ENCODE measurements at places on chromosomes 3 and 15.

GRCh38 chr15:58383876-58384275 lies 47.9 kb upstream of the LIPC start:
- no peak for DNase-seq

DNA sequence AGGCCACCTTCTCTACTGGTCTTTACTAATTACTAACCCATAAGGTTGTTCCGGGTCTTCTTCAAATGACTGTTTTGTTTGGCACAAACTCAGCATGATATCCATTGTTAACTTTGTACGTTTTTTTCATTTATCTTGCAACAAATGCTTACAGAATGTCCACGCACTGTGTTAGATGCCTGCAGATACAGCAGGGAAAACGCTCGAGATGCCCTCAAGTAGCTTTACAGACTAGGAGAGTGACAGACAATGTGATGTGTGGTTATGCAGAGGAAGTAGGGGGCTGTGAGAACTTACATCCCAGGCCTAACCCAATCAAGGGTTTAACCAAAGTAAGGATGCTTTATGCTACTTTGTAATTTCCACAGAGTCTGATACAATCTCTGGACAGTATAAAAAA lies 949 bp upstream of the RFC4 start:
- no peak for DNase-seq

DNA sequence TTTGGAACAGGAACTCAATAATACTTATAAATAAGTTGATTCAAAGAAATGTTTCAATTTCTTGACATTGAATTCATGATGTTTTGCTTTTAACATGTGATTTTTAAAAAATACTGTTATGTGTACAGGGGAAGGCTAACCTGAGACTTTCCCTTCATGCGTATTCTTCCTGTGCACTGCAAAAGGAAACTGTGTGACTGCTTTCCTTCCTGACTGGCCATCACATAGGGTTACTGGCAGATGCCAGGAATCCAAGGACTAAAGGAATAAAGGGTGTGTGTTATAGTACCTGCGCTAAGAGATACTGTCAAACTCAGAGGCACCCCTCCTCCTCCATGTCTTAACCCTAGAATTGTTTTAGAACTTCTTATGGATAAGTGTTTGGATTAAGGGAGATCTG lies 236.0 kb downstream of the UBE2E2 start:
- no peak for DNase-seq

DNA sequence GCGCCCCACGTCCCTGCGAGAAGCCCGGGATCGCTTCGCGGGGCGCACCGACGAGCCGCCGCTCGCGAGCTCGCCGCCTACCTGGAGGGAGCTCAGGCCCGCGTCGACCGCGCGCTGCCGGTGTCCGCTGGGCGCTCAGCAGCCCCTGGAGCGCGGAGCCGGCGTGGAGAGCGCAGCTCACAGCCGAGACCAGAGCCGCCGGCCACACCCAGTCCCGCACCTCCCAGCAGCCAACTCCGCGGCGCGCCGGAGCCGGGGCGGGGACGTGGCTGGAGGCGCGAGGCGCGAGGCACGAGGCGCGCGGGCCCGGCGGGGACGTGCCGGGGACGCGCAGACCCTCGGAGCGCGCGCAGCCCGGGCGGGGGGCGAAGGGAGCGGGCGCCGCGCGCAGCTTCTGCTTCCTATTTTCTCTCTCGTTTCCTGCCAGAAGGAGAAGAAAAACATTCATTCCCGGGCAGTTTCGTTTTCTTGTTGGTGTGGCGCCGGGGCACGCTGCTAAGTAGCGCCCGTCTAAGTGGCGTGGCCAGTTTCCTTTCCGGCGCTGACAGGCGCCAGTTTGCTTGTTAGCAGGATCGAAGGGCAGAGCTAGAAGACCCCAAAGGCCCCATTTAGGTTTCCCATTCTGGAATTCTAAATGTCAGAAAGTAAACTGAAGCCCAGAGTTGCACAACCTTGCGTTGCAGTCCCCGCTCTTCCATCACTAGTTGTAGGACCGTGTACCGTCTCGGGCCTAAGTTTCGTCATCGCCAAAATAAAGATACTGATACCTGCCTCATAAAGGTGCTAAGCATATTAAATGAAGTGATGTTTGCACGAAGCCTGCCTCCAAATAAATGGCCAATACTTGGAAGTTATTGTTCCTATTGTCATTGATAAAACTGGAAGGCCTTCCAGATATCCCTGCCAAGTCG lies at the start of gene GNB4:
TSS of gene GNB4 (minus strand) at position 206 of the 911 bp plus-strand sequence. CDS start 25,270 bp downstream, outside the sequence.
- peak; percentile 59 for DNase-seq

- no peak for DNase-seq
Observed at GRCh38 chr3:144384241-144384979, 412.8 kb downstream of the DIPK2A start.

DNA sequence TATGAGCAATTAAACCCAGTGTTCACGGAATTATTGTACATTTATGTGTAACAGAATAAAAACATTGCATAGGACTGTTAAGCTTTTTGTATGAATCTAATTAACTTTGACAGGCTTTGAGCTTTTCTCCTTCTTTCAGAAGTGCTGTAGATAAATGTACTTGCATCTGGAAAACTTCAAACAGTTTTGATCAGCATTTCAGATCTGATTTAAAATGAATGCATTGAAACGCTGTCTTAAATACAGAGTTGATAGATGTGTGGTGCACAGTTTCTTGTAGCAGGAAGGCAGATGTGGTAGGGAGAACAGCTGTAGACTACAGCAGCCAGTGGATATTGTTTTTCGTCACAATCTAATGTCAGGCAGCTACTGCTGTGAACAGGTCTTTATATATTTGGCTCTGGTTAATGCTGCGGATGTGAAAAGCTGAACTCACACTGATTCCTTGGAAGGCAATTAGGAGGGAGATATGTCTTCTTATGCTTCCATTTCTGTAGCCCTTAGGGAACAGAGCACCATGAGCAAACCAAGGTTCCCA lies 193.8 kb upstream of the GOLIM4 start:
- DNase-seq, result no peak

- no peak for DNase-seq
Observed at GRCh38 chr15:49604625-49605409, 15.8 kb downstream of the FAM227B start.

GRCh38 chr15:99305761-99306505 lies 54.7 kb downstream of the LRRC28 start:
- no peak for DNase-seq

- peak; percentile 64 for DNase-seq
Observed at GRCh38 chr3:9500108-9501050, 53.2 kb downstream of the LHFPL4 start.

GRCh38 chr3:159322322-159322939 lies 520.6 kb downstream of the MFSD1 start:
- DNase-seq, result peak; percentile 30

DNA sequence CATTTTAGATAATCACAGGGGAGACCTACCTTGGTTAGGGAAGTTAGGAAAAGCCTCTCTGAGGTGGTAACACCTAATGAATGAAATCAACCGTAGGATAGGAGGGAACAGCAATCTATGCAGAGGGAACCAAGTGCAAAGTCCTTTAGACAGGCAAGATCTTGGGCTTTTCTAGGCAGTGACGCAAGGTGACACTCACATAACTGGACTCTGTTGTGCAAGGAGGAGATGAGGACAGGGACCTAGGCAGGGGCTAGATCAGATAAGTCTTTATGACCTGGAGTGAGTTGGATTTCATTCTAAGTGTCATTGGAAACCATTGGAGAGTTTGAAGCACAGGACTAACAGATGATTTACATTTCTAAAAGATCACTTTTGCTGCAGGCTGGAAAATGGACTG lies 4.6 kb upstream of the LMOD3 start:
- no peak for DNase-seq

GRCh38 chr3:88987776-88988175 lies 119.6 kb upstream of the EPHA3 start:
- DNase-seq, result no peak

DNA sequence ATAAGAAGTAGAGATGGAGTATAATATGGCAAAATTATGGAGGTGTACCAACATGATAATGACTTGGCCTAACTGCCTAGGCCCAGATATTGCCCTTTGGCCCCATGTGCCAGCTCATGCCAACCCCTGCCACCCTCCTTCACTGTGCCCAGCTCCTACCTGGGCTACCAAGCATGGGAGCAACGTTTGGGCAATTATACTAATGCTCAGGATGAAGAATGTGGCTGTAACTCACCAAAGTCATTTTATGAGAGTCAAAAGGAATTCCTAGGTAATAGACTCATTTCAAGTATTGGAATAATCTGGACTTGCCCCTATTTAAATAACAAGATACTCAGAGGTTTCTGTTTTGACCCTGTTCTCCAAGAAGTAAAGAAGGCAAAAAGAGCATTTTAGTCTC lies 240.2 kb upstream of the IL12A start:
- DNase-seq, result no peak

DNA sequence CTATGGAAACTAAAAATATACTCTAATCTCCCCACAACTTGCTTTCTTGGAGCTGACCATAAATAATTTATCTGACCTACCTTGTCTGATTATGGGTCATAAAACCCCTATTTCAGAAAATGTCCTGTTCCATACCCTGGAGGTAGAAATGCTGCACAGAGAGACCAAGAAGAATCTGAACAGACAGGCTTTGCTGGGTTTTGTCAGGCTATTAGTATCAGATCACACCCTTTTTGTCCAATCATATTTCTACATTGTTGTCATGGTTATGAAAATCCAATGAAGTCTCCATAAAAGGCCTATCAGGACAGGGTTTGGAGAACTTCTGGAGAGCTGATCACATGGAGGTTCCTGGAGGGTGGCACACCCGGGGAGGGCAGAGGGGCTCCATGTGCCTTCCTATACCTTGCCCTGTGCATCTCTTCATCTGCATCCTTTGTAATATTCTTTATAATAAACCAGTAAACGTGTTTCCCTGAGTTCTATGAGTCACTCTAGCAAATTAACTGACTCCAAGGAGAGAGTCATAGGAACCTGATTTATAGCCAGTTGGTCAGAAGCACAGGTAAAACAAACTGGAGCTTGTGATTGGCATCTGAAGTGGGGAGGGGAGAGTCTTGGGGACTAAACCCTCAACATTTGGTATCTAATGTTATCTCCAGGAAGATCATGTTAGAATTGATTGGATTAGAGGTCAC lies 58.1 kb downstream of the NGLY1 start:
- DNase-seq, result no peak

DNA sequence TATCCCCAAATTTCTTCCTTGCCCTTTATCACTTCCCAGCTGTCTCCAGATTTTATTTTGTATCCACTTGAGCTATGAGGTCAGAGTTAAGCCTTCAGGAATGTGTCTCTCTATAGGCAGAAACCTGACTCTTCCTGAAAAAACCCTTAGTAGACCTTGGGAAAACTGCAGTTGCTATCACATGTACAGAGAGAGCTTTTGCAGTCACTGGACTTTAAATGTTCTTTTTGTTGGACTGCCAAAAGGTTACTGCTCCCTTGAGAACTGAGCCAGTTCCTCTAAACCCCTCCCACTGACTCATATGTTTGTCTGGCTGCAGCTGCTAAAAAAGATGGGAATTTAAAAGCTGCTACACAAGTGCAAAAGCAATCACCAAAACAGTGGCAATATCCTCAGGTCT lies 169.1 kb upstream of the CCDC54 start:
- DNase-seq, result no peak

DNA sequence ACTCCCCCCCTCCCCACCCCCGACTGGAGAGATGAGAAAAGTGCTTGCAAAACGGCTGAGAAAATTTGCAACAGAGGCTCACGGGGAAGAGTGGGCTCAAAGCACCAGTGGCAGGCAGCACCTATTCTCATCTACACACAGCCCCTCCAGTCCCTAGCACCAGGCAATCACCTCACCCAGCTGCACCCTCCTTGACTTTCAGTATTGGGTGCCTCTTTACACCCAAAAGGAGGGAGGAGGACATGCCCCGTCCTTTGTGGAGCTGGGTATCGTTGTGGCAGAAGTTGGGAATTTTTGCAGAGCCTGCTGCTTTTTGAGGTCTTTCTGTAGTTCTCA lies 182.8 kb upstream of the TOPAZ1 start:
- DNase-seq, result no peak

DNA sequence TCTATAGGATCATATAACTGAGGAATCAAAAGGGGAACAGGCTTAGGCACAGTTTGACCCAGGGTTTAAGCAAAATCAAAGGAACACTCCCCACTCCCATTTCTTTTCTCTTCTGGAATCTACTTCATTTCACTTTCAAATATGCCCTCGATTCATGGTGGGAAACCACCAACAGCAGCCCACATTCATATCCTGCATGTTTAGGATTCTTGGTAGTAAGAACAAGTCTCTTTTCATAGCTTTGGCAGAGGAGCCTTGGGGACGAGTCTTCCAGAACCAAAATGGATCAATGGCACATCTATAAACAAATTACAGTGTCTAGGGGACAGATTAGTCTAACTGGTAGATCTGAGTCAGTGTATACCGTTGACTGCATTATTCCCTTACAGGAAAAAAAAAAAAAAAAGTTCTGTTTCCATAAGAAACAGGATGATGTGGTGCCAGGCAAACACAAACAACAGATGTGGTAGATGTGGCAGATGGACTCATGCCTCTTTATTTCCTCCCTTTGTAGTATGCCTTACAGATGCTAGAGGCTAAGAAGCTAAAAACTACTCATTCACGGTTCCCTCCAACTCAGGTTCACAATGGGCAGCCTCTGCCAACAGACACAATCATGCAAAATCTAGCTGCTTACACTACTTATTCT lies 578.3 kb upstream of the ADAMTS9 start:
- no peak for DNase-seq

DNA sequence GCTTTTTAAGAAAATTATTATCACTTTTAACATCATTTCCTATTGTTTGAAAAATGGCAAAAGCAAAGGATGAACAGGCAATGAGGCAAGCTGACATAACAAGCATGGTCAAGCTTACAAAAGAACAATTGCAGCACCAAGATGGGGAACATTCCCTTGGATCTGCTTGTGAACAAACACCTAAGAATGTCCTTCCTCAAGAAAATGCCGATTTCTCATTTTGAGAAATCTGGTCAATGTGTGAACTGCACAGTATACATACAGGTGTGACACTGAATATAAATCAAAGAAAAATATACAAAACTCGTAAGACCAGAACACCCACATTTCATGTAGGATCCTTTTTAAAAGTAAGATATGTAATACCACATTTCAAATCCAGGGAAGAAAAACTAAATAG lies 58.9 kb downstream of the LRRFIP2 start:
- DNase-seq, result no peak

DNA sequence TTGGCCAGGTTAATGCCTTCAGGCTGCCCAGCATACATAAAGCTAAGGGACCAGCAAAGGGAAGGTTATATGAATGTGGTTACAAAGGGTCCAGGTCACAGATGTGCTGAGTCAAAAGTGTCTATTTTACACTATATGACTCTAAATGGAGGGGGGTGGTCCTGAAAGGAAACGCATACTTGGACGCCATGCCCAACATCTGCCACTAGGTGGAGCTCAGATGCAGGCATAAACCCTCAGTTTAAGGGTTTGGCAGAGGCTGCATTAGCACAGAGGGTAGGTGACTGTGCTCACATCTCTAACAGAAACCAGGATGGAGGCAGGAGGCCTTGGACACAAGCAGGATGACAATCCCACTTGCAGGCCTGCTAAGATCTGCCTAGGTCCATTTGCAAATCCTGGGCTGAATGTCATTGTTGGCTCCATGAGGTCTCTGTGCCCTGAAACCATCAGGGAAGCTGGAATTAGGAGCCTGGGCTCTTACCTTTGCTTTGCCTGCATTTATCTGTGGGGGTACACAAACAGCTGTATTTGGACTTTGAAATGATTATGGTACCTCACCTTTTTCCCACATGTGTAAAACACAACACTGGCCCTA lies 55.8 kb downstream of the ZNF621 start:
- DNase-seq, result peak; percentile 58

GRCh38 chr15:70345251-70346019 lies 247.7 kb upstream of the TLE3 start:
- no peak for DNase-seq

GRCh38 chr15:59335207-59335786 lies 37.4 kb downstream of the MYO1E start:
- no peak for DNase-seq

- DNase-seq, result peak; percentile 56
Observed at GRCh38 chr15:98177966-98178592, 217.6 kb downstream of the ARRDC4 start.

Measured in HL-60 (cell line).